Right ventricle myocardium superior (tissue), 1 donor: ENCODE measurements at places on chromosomes 5 and 9. TPM values are rescaled to one million over a fixed set of nuclear protein-coding genes. Genes with fewer than 3 reads are reported as not detected.

Gene PAEP
- not detected for total RNA-seq

Gene LRRTM2
- not detected for total RNA-seq

Gene FIBCD1
- 0.59 TPM for total RNA-seq

Gene AGGF1
- 16.0 TPM for total RNA-seq

GRCh38 chr9:103514767-103515166 lies 519.6 kb downstream of the CYLC2 start:
- DNase-seq = no peak

DNA sequence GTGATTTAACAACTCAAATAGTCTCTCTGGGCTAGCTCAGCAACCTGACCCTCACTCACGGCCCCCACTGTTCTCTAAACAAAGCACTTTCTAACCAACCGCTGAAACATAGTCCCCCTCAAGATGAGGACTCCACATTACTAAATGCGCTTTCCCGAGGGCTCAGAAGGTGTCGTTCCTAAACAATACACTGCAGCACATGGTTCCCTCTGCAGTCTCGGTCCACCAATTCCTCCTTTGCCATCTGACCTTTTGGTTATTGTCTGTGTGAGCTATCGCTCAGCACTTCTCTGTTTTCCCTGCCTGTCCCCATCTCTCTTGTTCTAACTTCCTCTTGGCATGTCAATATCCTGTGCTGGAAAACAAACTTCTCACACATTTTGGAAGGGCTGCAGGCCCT lies 7.2 kb downstream of the EPB41L4A start:
- no peak for DNase-seq

- no peak for DNase-seq
These were observed 103.2 kb downstream of the PDE4D start for GRCh38 chr5:59790376-59790775.

DNA sequence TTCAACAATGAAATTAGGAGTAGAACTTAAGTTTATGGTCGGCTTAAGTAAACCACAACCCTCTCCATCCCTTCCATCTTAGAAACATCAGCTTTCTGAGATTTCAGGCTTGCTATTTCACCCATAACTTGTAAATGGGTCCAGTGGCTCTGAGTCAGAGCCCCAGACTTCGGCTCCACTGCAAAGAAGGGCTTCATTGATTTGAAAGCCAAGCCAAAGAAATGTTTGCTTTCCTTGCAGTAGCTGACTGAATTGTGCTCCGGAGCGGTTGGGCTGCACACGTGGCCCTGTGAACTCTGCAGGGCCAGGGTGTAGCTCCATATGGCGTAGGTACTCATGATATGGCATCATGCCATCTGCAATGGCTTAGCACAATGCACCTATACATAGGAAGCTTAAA lies 57.0 kb downstream of the NREP start:
- DNase-seq = no peak

GRCh38 chr5:119583684-119584083 lies 45.7 kb upstream of the FAM170A start:
- DNase-seq = no peak

GRCh38 chr5:84298628-84299027 lies 86.1 kb downstream of the EDIL3 start:
- no peak for DNase-seq

GRCh38 chr5:154005648-154006047 lies 33.1 kb downstream of the FAM114A2 start:
- no peak for DNase-seq

- no peak for DNase-seq
These were observed 159.4 kb downstream of the TENT4A start for GRCh38 chr5:6872441-6873160.

DNA sequence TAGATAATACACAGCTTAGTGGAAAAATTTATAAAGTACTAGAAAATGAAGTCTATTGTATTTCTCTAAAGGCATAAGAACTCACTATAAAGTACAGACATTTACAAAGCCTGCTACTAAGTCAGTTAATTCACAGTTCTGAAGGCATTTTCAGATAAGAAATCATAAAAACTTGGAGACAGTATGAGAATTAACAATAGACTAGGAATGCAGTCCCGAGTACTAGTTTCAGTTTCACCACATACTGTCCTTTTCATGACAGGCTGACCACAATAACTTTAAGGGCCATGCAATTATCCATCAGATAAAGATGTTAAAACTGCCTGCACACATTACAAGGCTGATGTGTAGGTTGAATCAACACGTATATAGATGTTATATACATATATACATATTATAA lies 362.6 kb upstream of the SMC2 start:
- DNase-seq = no peak

GRCh38 chr5:72045692-72046091 lies 61.6 kb upstream of the MAP1B start:
- DNase-seq = no peak

- DNase-seq = no peak
These were observed 43.1 kb upstream of the C6 start for GRCh38 chr5:41256400-41256799.

GRCh38 chr5:176133877-176134276 lies 104.3 kb upstream of the SIMC1 start:
- DNase-seq = no peak
